ENCODE measurements at places on chromosomes 1 and 21.

- no peak for DNase-seq
These were observed 3.4 kb upstream of the ZP4 start for GRCh38 chr1:237894131-237894530.

DNA sequence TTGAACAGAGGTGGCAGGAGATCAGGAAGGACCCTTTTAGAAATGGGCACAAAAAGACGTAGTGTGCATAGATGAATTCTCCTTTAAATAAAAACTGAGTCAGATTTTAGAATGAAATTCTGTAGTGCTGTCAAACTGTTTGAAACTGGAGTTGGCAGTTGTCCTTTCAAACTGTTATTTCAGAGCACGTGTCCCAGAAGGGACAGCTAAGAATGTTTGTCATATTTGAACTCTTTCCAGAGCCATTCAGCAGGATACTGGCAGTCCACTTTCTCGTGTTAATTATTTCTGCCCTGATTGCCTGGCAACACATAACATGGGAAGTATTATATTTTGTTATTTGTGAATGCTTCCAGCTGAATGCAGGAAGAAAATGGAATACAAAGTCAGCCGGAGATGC lies 212.3 kb upstream of the DPYD start:
- DNase-seq: no peak

GRCh38 chr1:179066471-179066870 lies 15.4 kb upstream of the TOR3A start:
- no peak for DNase-seq

- no peak for DNase-seq
These were observed 1.0 kb downstream of the PRDX6 start for GRCh38 chr1:173478094-173478674.

DNA sequence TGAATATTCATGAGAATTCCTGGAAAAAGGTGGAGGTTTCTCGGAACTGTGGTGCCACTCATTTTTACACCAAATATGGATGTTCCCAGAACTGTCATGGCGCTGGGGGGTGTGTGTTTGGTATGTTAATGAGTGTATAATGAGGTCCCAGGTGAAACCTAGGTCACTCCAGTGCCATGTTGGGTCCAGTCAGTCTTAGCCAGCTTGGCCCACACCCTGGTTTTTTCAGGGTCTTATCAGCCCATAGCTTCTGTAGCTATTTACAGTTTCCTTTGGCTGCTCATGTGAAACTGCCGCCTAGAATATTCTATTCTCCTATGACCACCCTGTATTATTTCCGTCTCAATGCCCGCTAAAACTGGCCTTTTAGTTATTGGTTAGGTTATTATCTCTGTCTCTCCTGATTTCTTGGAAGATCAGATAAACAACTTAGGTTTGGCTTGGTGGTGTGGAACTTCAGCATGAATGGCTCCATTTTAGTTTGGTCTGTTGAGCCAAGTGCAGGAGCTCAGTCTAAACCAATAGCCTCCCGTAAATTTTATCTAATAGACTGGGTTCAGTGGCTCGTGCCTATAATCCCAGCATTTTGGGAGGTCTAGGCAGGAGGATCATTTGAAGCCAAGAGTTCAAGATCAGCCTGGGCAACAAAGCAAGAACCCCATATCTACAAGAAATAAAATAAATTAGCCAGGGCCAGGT lies 42.1 kb upstream of the EDARADD start:
- DNase-seq: no peak

- no peak for DNase-seq
These were observed 78.4 kb downstream of the ALPL start for GRCh38 chr1:21587602-21587953.

DNA sequence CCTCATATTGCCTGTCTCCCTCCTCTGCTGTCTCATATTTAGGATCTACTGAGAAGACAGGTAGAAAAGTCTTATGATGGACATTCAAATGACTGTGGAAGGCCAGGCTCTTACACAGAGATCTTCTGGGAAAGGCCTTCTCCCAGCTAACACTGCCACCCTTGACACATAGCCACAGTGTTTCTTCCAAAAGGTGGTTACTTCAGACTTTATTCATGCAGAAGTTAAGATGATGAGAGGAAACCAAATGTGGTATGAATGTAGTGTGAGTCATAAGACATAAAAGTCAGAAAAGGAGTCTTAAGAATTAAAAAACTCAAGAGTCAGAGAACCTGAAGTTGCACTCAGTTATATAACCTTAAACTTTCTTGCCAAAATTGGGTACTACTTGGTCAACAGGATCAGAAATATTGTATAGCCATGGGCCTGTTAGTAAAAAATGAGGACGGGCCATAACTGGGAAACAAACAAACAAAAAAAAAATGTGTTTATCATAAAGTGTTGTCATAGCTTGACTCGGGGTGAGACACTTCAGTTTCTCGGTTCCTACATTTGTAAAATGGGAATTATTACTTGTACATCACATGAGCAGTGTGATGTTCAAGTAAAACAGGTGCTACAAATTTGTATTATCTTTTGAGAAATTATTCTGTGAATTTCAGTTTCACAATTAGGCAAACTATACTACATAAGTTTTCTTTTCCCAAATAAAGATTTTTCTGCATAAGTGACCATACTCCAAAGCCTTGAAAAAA lies 1.2 kb upstream of the DENND1B start:
- DNase-seq: no peak

GRCh38 chr1:66642992-66643391 lies 109.0 kb downstream of the SGIP1 start:
- no peak for DNase-seq

DNA sequence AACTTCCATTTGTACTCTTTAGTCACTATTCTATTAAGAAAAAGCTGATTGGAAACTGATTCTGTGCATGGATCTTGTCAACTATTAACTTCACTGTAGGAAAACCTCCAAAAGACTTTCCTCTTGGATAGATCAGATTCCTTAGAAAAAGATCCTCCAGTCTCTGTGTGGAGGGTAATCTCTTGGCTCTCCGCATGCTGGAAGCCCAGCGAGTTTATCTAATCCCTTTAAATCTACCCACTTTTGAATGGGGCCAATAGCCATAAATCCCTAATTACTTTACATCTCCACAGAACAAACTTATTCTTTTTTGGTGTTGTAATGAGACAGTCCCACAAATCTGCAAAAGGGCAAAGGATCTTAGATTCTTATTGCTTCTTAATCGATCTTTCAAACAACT lies 1206.4 kb upstream of the ADGRL4 start:
- DNase-seq: no peak

- no peak for DNase-seq
These were observed 45.4 kb upstream of the ATP1B1 start for GRCh38 chr1:169060919-169061639.

DNA sequence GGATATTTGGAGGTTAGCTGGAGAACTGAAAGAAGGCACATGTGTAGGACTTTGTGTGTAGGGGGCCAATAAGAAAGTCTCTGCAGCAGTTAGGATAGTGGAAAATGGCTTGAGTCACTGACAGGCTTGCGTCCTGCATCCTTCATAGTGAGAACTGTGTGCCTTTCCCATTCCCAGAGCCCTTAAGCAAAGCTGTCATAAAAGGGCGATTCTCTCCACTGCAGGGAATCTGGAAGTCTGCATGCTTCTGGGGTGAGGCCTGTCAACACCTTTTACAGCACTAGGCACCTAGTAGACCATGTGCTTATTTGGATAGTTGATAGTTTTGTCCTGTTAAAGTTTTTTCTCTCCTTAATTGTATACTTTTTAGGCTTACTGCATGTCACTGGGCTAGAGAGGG lies 39.4 kb upstream of the MACF1 start:
- no peak for DNase-seq

DNA sequence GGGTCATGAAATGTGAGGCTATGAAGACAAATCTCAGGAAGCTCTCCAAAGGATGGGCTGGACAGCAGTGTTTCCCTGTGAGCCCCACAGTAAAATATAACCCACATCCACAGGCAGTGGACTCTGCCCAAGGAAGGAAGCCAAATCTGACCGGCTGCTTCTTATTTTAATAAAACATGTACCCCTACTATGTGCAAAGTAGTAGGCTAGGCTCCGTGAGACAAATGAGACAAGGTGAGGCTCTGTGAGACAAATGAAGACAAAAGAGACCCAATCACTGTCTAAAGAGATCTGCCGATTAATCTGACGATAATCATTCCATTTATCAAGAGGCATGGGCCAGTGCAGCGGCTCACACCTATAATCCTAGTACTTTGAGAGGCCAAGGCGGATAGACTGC lies 2.1 kb downstream of the ASAP3 start:
- no peak for DNase-seq

GRCh38 chr21:46452710-46453109 lies 6.0 kb upstream of the DIP2A start:
- DNase-seq: no peak

DNA sequence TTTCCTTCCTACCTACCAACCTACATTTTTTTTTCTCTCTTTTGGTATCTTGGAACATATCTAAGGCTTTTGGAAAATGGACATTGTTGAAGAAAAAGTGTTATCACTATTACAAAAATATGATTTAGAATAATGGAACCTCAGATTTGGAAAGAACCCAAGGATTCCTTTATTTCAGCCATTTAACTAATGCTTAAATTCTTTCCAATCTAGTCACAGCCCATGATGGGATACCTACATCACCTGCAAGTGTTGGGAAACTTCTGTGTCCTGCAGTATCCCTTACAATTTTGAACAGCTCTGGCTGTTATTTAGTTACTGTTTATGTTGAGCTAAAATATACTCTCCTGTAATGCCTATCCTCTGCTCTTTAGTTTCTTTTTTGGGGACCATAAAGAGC lies 22.3 kb upstream of the APOBEC4 start:
- no peak for DNase-seq

- DNase-seq: no peak
These were observed 35.0 kb upstream of the RAP1GAP start for GRCh38 chr1:21704145-21704544.

GRCh38 chr21:45901061-45901690 lies 80.4 kb upstream of the COL6A1 start:
- DNase-seq: no peak

DNA sequence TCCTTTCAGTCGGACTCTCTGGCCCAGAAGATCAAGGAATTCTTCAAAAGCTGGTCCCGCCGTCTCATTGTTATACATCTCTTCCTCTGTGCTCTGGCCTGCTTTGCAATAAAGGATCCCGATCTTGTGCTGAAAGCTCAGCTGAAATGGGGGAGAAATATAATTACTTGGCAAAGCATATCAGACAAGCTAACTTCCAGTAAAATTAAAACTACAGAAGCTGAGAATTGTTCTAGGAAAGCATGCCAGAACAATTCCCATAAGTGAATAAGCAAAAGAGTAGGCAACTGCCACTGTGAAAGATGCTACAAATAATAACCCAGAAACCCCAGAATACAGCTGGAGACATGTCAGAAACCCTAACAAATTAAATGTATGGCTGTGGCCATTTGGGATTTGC lies 146.1 kb downstream of the SIPA1L2 start:
- no peak for DNase-seq

DNA sequence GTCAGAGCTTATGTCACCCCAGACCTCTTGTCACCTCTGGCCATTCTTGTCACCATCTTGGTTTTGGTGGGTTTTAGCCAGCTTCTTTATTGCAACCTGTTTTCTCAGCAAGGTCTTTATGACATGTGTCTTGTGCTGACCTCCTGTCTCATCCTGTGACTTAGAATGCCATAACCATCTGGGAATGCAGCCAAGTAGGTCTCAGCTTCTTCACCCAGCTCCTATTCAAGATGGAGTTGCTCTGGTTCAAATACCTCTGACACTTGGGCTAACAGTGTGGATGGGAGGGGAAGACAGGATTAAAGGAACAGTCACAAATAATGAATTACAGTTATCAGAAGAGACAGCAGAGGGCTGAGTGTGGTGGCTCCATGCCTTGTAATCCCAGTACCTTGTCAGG lies 30.5 kb upstream of the PIK3CD start:
- DNase-seq: no peak

DNA sequence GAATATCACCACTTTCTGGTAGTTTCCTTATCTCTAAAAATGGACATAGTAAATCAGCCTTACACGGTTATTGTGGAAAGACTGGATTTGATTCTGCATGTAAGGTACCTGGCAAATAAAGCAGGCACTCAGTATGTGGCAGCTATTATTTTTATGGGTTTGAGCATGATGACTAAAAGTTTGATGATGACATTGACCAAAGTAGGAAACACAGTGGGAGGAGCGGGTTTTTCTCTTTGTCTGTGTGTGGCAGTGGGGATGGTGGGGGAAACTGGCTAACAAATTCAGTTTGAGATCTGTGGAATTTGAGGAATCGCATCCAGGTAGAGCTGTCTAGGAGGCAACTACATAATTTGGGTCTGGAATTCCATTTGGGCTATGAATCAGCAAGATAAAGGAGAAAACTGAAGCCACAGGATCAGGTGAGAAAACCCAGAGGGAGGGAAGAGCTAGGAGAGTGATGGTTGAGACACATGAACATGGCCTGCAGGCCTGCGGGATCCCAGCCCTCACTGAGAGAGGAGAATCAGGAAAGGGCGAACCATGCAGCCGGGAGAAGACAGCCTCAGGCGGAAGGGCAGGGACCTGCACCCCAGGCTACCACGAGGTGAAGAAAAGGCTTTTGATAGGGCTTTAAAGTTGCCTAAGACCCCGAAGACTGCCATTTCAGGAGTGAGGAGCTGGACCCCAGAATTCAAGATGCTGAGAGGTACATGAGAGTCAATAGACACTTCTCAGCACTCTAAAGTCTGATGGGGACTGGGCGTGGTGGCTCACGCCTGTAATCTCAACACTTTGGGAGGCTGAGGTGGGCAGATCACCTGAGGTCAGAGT lies 52.2 kb downstream of the MEF2D start:
- DNase-seq: no peak

DNA sequence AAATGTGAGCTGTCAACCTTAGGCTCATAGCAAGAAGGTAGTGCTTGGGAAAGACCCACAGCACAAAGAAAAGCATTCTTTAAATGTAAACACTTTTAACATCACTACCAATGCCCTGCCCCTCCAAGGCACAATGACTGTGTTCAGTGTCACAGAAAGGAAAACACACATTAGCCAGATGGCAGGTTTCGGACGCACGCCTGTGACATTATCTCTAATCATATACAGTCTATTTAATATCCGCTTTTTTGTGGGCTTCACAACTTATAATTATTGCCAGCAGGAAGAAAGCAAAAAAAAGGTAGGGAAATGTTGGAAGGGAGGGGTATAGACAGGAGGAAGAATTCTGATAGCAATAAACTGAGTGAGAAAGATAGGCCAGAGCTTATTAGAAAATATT lies 112.4 kb upstream of the BEND5 start:
- no peak for DNase-seq

GRCh38 chr1:172145656-172146055 lies 274.8 kb upstream of the C1orf105 start:
- no peak for DNase-seq

GRCh38 chr1:65791396-65791795 lies 1.3 kb upstream of the PDE4B start:
- DNase-seq: no peak

DNA sequence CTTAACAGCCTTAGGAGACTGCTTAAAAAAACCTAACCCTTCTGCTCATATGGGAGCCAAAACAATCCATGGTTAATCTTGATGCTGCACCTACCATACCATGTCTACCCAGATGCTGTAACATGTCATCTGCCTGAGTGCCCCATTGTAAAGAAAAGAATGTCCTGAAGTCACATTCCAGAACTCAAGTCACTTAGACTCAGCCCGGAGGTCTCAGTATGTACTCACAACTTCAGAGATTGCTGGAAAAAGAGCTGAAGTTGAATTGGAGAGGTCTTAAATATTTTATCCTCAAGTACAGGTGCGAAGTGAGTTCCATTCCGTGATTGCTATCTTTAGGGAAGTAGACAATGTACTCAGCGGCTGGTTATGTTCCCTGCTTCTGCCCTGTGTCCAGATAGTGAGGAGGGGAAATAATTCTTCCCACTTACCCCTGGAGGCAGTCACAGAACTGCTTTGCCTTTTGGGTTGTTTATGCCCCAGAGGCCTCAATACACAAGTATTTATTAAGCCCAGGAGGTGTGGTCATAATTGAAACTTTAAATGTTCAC lies 57.5 kb upstream of the HOOK1 start:
- no peak for DNase-seq

Data from activated T-helper 1 cell treated with anti-CD3 and anti-CD28 coated beads, Interleukin-2, amount 50 U/mL, for 16 hours (primary cell).